ENCODE measurements at places on chromosomes 1 and 21.

DNA sequence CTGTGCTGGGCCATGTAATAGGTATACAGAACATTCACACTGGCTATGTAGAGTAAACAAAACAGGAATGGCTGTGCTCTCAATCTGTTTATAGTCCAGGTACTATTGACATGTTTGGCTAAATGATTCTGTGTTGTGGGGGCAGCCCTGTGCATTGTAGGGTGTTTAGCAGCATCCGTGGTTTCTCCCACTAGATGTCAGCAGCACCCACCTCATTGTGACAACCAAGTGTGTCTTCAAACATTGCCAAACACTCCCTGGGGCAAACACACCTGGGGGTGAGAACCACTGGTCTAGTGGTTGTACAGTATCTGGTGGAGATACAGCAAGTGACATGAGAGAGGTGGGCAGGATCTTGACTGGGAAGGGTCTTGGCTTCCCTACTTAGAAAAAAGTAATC is 80.4 kb upstream of the SPATA6 start:
- DNase-seq: no peak

DNA sequence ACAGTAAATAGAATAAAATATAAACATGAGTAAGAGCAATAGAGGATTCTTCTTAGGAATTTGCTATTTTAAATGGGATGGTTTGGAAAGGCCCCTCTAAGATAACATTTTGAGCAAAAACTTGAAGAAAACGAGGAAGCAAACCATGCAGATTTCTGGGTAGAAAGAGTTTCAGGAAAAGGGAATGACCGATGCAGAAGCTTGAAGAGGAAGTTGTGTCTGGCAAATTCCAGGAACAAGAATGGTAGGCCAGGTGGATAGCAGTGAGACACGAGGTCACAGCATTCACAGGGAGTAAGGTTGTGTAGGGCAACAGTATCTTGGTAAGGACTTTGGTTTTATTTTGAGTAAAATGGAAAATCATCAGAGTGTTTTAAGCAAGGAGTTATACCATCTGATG is 108.9 kb downstream of the PEX14 start:
- no peak for DNase-seq

- DNase-seq: no peak
These were observed 8.8 kb upstream of the RNF223 start for GRCh38 chr1:1082776-1083415.

- no peak for DNase-seq
These were observed 11.5 kb upstream of the LAPTM5 start for GRCh38 chr1:30768830-30769718.

GRCh38 chr21:41796476-41797080 is 29.7 kb upstream of the RIPK4 start:
- DNase-seq: no peak

DNA sequence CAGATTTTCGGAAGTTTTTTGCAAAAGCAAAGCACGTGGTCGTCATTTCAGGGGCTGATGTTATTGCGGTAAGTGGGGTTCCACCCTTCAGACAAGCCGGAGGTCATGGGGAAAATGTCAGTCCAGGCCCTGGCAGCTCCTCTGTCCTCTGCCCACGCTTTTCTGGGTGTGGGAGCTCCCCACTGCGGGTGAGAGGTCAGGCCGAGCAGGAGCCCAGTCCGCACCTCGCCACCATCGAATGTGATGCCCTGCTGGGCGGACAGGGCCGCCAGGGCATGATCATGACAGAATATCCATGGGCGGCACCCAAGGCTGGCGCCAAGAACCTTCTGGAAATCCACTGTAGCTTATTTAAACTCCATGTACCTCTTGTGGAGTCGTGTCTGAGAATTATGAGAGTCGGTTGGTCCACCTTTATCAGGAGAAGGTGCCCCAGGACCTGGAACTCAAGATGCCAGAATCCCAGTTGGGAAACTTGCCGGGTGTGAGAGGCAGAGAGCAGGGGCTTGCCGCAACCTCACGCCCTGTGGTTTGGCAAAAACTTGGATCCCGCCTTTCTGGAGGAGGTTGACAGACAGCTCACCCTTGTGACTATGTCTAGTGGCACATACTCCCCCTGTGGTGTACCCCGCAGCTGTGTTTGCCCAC is 6.9 kb downstream of the DIRAS3 start:
- no peak for DNase-seq

GRCh38 chr1:30816211-30817076 is 58.9 kb upstream of the LAPTM5 start:
- DNase-seq: peak; percentile 100

GRCh38 chr1:39819091-39819812 is 30.6 kb upstream of the BMP8B start:
- no peak for DNase-seq

DNA sequence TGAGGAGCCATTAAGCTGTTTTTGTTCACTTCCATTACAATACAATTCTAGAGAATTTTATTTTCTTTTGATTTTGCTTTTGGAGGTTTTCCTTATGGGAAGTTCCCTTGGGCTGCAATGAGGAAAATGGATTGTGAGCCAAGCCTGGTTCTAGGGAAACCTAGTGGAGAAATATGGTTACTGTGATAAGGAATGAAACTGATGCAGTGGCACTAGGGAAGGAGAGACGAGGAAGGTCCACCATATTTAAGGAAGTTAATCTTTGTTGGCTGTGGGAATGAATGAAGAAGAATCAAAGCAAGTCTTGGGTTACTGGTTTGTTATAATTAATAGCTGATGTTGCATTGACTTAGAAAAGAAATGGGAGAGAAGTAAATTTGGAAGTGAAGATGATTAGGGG is 28.4 kb downstream of the CHML start:
- DNase-seq: no peak

GRCh38 chr1:228794173-228794572 is 58.9 kb downstream of the RHOU start:
- DNase-seq: no peak

DNA sequence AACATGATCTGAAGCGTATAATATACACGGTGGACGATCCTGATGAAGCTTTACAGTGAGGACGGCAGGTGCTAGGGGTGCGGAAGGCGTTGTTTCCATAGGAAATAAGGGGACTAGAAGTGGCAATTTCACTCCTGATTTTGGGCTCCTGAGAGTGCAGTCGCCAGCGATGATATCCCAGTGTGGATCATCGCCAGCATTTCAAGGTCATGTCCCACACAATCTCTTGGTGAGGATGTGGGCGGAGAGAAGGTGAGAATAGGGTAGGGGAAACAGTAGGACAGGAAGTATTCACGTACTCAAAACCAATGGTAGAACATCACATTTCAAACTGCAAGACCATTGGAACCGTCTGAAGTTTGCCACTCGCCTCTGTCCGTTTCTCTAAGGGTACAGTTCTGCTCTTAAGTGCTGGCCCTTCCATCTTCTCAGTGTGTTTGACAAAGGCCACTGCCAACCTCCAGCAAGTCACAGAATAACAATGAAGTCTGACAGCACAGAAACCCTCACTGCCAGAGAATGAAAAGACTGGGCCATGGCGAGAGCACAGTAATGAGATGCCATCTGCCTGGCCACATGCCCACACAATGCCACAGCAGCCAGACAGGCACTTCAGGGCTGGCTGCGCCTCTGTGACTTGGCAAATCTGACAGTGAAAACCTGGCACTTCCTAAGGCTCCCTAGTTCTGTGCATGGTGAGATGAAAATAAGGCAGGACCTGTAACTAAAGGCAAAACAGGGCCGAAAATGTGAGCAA is 27.9 kb downstream of the PCSK9 start:
- no peak for DNase-seq

DNA sequence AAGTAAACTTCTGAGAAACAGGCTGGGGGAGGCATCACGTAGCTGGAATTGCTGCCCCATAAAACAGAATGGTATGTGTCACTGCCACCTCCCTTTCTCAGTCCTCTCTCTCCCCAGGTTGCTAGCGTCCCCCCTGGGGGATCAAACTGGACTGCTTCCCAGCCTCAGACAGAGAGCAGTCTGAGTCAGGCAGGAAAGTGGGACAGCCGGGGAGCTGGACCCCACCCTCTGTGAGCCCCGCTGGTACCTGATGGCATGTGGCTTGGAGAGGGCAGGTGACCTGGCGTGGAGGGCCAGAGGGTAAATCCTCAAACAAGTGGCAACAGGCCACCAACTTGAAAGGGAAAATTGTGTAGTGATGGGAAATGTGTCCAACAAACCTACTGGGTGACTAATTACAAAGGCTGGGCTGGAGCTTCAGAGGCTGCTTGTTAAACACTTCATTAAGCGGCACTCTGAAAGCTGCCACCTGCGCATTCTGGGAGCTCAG is 1.0 kb upstream of the SFN start:
- peak; percentile 7 for DNase-seq

- no peak for DNase-seq
These were observed 25.8 kb downstream of the ANP32E start for GRCh38 chr1:150210091-150210490.

DNA sequence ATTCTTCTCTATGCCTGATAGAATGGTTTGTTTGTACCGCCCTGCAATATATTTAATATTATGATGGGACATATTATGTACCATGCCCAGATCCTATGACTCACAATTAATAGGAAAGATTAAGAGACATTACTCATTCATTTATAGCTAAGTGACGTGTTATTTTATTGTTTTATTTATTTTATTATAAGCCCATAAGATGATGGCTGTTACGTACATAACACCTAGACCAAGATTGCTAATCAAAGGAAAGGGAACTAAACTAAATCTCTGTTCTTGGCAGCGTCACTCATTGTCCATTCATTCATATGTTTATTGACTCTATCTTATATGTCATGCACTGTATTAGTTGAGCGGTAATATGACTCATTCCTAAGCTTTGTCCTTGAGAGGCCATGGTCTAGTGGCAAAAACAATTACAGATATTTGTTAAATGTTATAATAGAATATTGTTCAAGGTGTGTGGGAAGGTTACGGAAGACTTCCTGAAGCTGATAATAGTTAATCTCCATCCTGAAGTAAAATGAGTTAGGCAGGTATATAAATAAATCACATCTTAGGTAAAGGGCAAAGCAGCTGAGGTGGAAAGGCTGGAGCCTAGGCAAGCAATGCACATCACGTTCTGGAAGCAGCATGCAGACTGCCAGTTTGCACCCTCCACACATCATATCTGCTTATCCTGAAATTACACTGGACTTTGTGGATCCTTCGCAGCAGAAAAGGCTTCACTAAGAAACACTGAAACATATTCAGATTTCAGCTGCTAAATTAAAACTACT is 16.6 kb upstream of the CD55 start:
- DNase-seq: no peak

DNA sequence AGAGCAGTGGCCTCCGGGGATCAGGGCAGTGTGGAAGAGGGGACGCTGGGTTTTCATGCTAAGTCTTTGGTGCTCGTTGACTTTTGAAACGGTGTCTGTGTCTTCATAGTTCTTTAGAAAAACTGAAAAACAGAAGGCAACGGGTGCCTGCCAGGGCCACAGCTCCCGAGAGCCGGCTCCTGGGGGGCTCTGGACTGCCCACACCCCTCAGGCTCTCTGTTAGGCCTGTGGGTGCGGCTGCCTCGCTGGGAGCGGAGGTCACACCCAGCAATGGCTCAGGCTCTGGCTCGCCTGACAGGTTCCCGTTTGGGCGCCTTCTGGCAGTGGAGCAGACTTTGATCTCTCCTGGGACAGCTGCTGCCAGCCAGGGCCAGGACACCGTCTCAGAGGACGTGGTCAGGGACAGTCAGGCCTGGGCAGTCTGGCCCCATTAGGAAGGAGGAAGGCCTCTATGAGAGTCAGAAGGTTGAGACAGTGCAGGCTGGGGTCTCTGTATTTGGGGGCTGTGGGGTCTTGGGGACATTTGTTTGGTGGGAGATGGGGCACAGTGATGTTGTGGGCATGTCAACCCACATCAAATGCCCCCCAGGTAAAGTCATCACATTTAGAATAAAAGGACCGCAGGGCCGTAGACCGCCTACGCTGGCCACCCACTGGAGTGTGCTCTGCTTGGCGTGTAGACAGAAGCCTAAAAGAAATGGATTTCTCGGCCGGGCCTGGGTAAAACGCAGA is 5.6 kb downstream of the ARHGEF16 start:
- peak; percentile 21 for DNase-seq

DNA sequence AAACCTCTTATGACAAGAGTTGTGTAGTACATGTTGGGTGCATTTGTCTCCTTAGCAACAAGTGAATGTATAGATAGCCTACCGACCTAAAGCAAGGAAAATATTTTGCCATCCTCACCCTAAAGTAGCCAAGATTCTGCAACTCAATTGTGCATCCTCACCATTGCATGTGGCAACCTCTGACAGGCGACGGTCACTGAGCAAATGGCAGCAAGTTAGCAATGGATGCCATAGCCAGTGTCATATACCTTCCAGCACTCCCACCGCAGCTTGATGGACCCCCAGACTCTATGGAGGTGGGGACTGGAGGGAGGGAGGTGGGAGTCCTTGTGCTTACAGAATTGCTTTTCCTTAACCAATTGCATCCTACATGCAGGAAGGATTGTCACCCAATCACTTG is 17.0 kb downstream of the PROX1 start:
- no peak for DNase-seq

DNA sequence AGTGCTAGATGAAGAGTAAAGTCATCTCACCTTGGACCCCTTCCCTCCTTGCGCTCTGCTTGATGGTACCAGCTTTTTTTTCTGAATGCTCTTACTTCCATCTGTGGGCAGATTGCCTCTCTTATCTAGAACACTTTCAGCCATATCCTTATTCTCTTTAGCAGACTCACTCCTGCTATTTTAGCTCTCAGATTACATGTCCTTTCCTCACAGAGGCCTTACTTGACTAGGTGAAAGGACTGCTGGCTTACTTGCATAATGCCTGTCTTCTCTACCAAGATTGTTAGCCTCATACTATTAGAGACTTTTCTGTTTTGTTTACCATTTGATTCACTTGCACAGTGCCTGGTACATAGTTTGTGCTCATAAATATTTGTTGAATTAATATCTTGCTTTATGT is 9.3 kb downstream of the IFI44 start:
- DNase-seq: no peak

DNA sequence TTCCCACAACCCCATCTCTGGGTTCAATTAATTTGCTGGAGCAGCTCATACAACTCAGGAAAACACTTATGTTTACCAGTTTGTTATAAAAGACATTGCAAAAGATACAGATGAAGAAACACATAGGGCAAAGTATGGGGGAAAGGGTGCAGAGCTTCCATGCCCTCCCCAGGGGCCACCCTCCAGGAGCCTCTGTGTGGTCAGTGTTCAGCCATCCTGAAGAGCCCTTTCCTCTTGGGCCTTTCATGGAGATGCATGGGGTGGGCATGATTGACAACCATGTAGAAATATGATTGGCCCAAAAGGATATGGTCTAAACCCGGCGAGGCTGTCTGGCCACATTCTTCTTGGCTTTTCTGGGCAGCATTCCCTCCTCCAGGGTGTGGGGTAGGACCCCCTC is 56.8 kb upstream of the PDE9A start:
- no peak for DNase-seq

- no peak for DNase-seq
These were observed 33.6 kb upstream of the GBP5 start for GRCh38 chr1:89306273-89306672.

All from RCC 7860 (cell line).